Right ventricle myocardium inferior (tissue), 1 donor: ENCODE measurements at places on chromosomes 5 and 9. TPM values are rescaled to one million over a fixed set of nuclear protein-coding genes. Genes with fewer than 3 reads are reported as not detected.

The KIF24 gene
- total RNA-seq = 0.78 TPM

The BSPRY gene
- 0.35 TPM for total RNA-seq

The SLC25A2 gene
- not detected for total RNA-seq

The DMRT3 gene
- not detected for total RNA-seq

The ZNF354B gene
- 6.0 TPM for total RNA-seq

The LECT2 gene
- not detected for total RNA-seq

The FLT4 gene
- total RNA-seq = 5.5 TPM

The LTC4S gene
- 10.3 TPM for total RNA-seq

The TCF7 gene
- 2.8 TPM for total RNA-seq

The CDKN2B gene
- total RNA-seq = 3.0 TPM

The CMBL gene
- 46.2 TPM for total RNA-seq

The TXN gene
- 66.5 TPM for total RNA-seq

The BARHL1 gene
- not detected for total RNA-seq

The GABRB2 gene
- 0.05 TPM for total RNA-seq

The GRAMD2B gene
- 29.3 TPM for total RNA-seq

The MEF2C gene
- total RNA-seq = 46.7 TPM

The CCL27 gene
- not detected for total RNA-seq

The CCIN gene
- total RNA-seq = not detected

The FABP6 gene
- 3.5 TPM for total RNA-seq

The ZFP2 gene
- total RNA-seq = 0.70 TPM

The KCNV2 gene
- not detected for total RNA-seq

The PIP5KL1 gene
- not detected for total RNA-seq

The EGR1 gene
- 5.5 TPM for total RNA-seq

The CER1 gene
- total RNA-seq = not detected

The PHF24 gene
- total RNA-seq = 0.22 TPM

The SLC34A1 gene
- total RNA-seq = not detected

The CNTFR gene
- total RNA-seq = 8.7 TPM

The TAF11L5 gene
- total RNA-seq = not detected

The PCDHB13 gene
- 2.6 TPM for total RNA-seq

The PTCD2 gene
- total RNA-seq = 15.5 TPM

The ABLIM3 gene
- 134 TPM for total RNA-seq
